Progenitor cell of endocrine pancreas (in vitro differentiated cells): ENCODE measurements at places on chromosomes 2 and 18.

GRCh38 chr2:11995456-11995855 lies 249.0 kb downstream of the LPIN1 start:
- no peaks in the 10 kb centered on the region for H3K36me3 ChIP-seq
- no peaks in the 10 kb centered on the region for H3K27me3 ChIP-seq
- no peak for DNase-seq
- H3K4me3 ChIP-seq = no peak overlapping the region
- H3K4me1 ChIP-seq = no peaks in the 10 kb centered on the region

- peak; percentile 28 for DNase-seq
- H3K27me3 ChIP-seq = peaks cover 4% of the 10 kb centered on the region
- H3K36me3 ChIP-seq = no peaks in the 10 kb centered on the region
- no peak overlapping the region for H3K27ac ChIP-seq
- H3K4me1 ChIP-seq = peaks cover 6% of the 10 kb centered on the region
These were observed 25.4 kb upstream of the CDH7 start for GRCh38 chr18:65725251-65726050.

- no peaks in the 10 kb centered on the region for H3K27me3 ChIP-seq
- no peak overlapping the region for H3K4me3 ChIP-seq
- no peak for DNase-seq
- H3K36me3 ChIP-seq = no peaks in the 10 kb centered on the region
These were observed 774.3 kb upstream of the HS6ST1 start for GRCh38 chr2:129092956-129093355.

- H3K4me1 ChIP-seq = no peaks in the 10 kb centered on the region
- no peaks in the 10 kb centered on the region for H3K36me3 ChIP-seq
- peak overlapping the region; percentile 67 for H3K4me3 ChIP-seq
These were observed 1.0 kb downstream of the PSTPIP2 start for GRCh38 chr18:46070815-46071652.

DNA sequence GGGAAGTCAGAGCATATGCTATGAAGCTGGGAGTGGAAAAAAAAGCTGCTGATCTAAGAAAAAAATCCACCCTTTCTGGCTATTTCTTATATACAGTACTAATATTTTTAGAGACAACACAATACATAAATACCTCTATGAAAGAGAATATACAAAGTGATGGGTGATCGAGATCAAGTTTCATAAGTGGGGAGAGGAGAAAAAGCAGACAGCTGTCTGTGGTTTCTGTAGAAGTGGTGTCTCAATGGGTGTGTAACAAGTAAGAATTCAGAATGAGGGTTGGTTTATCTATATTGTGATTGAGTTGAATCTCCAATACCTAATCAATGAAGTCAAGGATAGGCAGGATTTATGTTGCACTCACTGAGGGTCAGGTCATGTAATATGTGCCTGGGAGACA lies 191.0 kb downstream of the HNMT start:
- H3K36me3 ChIP-seq = no peaks in the 10 kb centered on the region
- H3K4me1 ChIP-seq = no peaks in the 10 kb centered on the region
- no peak overlapping the region for H3K27ac ChIP-seq
- H3K27me3 ChIP-seq = no peaks in the 10 kb centered on the region

DNA sequence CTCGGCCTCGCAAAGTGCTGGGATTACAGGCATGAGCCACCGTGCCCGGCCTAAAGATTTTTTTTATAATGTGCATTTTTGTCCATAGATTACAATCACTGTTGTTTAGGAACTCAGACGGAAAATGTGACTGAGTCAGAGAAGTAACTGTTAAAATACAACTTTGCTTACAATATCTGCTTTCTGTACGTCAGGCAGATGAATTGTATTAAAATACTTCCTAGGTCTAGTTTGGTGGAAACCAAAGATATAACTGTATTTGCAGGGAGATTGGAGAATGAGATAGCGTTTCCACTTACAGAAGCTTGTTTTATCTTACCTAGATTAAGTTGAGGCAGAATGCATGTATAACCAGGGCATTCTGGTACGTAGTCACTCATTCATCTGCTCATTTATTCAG lies 36.7 kb downstream of the ASAP2 start:
- no peak overlapping the region for H3K27ac ChIP-seq
- peaks cover 28% of the 10 kb centered on the region for H3K4me1 ChIP-seq
- peaks cover 5% of the 10 kb centered on the region for H3K36me3 ChIP-seq

DNA sequence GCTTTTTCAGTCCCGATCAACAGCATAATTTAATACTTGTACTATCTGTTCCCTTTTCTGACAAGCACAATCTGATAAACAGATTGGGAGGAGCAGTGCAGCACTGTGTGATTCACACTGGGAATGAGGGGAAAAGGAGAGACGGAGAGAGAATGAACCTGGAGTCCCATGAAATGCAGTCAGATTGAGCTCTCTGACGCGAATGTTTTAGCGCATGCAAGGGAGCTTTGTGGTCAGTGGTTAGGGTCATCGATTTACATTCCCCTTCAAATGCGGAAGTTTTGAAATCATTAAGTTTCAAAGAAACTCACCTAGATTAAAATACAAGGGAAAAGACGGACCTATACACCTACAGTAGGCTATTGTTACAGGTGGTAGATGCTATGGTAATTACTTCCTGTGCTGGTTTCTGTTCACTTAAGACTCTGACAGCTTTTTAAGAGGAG lies 99.6 kb downstream of the KCTD1 start:
- H3K36me3 ChIP-seq = no peaks in the 10 kb centered on the region
- peaks cover 5% of the 10 kb centered on the region for H3K4me1 ChIP-seq
- no peak for DNase-seq
- H3K4me3 ChIP-seq = no peak overlapping the region
- H3K27me3 ChIP-seq = peaks cover 3% of the 10 kb centered on the region
